ENCODE measurements at places on chromosomes 1 and 21.
A peak's percentile ranks its signal among the peaks of the same experiment; 100 is the strongest.

DNA sequence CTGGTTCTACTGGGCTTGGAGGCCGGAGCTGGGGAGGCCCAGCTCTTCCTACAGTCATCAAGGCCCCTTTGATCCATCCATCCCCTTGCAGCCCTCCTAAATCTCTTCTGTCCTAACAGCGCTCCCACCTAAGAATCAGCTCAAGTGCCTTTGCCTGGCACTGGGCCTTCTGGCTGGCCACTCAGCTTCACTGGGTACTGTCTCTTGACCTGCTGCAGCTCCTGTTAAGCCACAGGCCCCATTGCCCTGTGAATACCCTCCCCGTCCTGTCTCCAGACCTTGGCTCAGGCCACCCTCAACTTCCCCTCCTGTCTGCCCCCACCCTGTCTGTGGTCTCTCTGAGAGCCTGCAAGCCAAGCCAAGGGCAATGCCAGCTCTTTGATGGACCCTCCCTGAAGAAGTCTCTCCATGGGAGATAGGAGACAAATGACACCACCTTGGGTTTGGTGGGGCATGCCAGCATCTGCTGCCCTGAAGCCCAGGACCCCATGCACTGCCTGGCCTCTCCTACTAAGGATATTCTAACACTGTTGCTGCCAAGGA lies 27.3 kb downstream of the FAM151A start:
- DNase-seq: no peak

- no peak for DNase-seq
Measured at GRCh38 chr1:40955266-40955665, 24.2 kb upstream of the CTPS1 start.

GRCh38 chr1:173925306-173926242 lies 8.4 kb upstream of the SERPINC1 start:
- no peak for DNase-seq

- no peak for DNase-seq
Measured at GRCh38 chr1:156839426-156840109, 19.3 kb downstream of the INSRR start.

- DNase-seq: no peak
Measured at GRCh38 chr1:47951545-47952235, 45.5 kb downstream of the TRABD2B start.

DNA sequence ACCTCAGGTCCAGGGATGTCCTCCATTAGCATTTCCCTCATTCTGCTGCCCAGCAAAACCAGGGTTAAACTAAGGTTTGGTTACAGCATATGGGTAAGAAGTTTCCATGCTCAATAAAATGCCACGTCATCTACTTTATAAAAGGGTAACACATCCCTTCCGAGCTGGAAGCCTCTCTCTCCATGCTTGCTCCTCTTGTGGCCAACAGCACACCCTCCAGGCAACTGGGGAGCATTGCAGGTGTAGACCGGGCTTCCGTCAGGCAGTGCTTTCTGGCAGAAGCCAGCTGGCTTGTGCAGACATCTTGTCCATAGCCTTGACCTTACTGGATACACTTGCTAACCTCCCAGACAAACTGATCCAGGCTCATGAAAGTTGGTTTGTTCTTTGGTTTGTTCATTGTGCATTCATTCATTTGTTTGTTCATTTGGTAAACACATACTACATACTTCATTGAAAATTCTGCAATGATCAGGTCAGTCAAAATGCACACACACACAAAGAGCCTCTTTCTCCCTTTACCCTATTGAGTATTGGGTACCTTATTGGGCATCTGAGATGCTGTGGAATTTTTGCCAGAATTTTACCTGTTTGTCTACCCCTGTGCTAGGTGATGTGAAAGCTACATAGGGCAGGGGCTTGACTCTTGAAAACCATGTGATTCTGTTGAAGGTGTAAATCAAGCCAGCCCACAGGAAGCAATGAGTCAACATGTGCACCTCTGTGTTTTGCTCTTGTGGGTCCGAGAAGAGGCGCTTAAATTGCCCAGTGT lies 422.8 kb downstream of the CAMTA1 start:
- DNase-seq: peak; percentile 50

DNA sequence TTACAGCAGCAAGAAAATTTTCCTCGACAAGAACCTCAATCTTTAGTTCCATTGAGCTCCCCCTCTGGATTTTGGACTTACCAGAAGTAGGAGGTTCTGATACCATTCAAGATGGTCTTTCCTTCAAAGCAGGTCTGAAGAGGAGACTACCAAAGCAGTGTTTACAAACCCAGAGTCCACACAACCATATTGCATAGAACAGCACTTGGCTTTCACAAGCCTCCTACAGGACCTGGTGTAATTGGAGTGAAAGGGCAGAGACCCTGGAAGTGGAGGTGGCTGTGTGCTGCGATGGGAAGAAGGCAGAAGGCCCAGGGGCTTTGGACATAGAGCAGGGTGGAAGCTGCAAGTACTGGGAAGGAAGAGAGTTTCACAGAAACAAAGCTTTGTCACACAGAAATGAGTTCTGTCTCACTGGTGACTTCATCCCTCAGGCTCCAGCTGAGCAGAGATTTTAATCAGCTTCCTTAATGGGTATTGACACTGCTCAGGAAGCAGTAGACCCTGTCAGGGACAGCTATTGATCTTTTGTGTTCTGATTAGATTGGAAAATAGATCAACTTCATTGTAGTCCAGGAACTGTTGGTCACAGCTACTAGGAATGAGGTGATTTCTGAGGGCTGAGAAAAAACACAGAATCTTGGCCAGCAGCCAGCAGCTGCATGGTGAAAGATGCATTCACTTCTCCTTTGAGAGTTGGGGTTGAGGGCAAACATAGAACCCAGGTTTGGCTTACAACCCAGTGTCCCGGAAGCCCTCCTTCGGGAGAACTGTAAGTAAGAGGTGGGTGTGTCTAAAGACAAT lies 124.0 kb downstream of the SYT2 start:
- DNase-seq: no peak

DNA sequence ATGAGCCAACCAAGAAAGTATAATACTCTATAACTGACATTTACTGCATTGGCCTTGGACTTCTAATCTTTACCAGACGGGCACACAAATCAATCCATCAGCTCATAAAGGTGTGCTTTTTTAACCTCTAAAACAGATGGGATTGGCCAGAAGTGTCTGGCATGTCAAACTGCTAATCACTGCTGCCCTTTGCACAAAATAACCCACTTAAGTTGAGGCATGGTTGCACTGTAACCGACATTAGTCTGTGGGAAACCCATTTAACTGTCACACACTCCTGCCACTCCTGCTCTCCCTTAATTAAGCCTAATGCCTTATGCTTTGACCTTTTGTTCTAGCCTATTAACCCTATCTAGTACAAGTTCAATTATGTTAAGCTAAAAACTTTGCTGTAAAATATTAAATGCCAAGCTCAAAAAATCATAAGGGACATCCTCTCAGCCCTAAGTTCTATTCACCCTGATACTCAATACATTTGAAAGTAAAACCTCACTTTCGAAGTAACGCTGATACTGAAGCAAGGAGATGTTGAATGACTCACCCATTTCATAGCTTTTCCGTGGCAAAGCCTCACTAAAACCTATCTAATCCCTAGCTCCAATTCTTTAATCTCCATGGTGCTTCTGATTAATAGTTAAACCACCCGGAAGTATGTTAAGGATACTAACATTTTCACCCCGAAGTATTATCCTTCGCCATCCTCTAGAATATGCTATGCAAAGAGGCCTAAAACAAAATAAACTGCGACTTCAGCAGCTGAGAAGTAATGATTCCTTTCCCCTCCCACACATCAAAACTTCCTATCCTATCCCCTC lies 12.9 kb downstream of the NRIP1 start:
- no peak for DNase-seq

GRCh38 chr1:39183503-39184353 lies 20.8 kb upstream of the MACF1 start:
- peak; percentile 89 for DNase-seq

DNA sequence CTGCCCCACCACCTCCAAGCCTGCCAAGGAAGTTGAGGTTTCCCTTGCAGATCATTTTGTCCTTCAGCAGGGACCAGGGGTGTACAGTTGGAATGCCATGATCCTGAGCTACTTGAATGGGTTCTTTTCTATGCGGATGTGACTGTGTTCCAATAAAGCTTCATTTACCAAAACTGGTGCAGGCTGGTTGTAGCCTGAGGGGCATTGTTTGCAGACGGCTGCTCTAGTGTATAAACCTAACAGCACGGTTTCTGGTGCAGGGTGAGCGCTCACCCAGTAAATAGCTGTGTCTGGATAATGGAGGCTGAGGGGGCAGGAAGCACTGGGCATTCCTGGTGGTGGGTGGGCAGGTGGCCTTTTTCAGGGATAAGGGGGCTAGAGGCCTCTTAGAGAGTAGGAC lies 72.7 kb upstream of the ACTL8 start:
- no peak for DNase-seq

DNA sequence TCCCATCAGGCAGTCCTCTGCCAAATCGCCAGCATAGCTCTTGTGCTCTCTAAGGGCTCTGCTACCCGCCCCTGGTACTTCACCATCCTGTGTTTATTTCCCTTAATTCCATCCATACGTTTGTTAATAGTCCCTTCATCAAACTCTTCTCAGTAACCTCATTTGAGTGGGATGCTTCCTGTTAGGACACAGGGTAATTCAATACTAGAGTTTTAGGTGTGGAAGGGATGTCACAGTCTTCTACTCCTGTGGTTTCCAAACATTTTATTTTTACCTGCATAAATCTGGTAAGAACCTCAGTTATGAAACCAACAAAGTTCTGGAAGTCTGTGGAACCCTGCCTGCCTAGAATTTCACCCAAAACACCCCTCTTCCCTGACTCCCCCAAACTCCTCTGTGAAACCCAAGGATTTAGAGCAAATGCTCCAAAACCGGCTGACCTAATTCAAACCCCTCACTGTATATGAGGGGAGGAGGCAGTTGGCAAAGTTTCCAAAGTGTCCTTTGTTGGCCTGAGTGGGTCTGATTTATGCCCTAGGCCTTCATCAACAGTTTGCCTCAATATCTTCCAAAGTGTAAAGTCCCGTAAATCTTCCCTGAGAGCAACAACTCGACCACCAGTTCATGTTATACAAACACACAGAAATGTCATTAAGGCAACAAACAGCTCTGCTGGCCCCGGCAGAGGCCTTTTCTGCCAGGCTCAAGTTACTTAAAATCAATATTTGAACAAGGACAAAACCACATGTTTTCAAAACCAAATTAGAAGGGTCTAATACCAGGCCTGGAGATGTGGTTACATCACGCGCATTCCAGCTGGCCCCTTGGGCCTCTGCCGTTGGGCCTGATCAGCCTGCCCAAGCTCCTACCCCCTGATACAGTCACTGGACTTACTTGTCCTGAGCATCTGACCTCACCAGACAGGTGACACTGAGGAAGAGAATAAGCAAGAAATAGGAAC lies 82.4 kb upstream of the FGGY start:
- no peak for DNase-seq

GRCh38 chr1:151326619-151327222 lies 495 bp downstream of the PI4KB start:
- DNase-seq: peak; percentile 59

DNA sequence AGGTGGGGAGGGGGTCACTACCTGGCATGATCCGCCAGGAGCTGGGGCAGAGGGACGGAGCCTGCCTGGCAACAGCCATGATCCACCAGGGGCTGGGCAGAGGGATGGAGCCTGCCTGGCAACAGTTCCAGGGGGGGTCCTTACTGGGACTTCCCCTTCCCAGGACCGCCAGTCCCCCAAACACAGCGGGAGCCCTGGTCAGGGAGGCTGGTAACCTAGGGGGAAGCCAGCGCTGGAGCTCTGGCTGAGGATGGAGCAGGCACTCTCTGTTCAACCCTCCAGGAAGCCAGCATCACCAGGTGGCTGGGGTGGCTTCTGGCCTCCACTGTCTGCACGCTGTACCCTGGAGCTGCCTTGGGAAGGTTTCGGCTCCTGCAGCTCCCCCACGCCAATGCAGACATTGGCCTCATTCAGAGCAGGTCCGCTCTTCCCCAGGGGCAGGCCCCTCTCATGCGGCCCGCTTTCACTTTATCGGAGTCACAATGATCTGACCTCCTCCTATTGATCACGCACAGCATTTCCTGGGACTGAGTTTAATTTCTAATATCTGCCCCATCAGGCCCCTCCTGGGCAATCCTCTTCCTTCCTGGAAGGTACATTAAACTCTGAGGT lies 68.4 kb upstream of the ABCG1 start:
- no peak for DNase-seq

DNA sequence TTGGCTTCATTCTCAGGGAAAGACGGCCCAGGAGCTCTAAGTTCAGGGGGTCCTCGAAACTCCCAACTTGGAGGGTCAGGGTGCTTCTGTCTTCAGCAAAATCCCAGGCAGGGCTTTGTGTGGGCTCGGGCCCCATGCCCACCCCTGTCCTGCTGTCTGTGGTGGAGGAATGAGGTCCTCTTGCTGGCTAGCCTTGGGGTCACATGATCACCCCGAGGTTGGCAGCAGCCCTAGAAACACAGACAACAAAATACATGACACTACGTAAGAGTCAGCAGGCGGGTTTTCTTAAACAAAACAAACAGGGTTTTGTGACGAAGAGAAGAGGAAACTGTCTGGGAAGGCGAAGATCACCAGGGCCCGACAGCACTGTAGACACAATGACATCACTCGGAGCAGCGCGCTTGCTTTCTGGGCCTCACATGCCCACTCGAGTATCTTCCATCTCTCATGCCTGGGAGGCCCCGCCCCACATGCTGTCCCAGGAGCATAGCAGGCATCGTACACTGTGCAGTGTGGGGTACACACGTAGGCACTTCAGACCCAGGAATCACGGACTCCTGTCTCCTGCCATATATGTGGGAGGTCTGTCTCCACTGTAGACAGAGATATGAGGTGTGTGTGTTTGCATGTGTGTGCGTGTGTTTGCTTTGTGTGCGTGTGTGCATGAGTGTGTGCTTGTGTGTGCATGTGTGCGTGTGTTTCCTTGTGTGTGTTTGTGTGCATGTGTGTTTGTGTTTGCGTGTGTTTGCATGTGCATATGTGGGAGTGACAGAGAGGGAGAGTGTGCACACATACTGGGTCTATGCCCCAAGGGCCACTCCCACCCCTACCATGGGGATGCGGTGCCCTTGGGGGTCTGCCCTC lies 94.7 kb downstream of the SIK1 start:
- DNase-seq: no peak

DNA sequence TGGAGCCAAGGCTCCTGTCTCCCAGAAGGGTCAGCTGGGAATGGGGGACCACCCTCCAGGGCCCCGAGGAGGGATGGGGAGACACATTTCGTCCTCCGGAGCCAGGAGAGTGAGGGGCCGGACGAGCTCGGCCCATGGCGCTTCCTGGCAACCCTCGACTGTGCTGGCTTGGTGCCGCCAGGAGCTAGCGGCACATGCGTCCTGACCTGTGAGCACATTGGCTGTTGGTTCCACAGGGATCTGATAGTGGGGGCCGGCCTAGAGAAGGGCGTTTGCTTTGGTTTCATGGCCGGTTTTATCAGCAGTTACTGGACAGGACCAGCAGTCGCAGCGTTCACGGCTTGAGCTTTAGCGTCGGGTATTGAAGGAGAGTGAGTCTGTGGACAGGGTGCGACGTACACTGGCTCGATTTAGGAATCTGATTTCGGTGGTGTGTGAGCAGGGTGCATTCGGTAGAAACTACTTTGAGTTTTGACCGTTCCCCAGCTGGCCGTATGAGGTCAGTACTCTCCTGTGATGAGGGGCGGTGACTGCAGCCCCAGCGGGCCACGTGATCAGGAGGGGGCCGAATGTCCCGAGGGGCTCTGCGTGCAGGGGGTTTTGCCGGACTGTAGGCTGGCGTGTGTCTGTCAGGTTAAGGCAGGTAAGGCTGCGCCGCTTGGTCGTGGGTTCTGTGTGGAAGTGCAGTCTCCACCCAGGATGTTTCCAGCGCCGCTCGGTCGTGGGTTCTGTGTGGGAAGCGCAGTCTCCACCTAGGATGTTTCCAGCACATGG lies 18.7 kb downstream of the FAAP20 start:
- no peak for DNase-seq

GRCh38 chr1:55685560-55685959 lies 470.4 kb upstream of the USP24 start:
- no peak for DNase-seq

Measured in activated CD8-positive, alpha-beta T cell treated with anti-CD3 and anti-CD28 coated beads, Interleukin-2, amount 10 ng/mL, durations not matched to agents 7 days and 5 days (primary cell).